ENCODE measurements at places on chromosomes 3 and 15.

- DNase-seq = no peak
Observed at GRCh38 chr3:126058666-126059065, 25.3 kb downstream of the SLC41A3 start.

DNA sequence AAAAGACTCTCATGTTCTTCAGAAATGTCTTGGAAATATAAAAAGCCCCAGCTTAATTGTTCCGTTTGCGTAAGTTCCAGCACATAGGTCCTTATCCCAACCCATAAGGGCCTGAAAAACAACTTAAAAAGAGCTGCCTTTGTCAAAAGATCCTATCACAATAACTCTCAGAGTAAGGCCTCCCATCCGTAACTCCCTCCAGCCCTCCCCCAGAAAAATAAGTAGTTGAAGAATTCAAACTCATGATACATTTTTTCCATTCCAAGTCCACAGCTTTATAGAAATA lies 38.0 kb upstream of the SECISBP2L start:
- DNase-seq = no peak

DNA sequence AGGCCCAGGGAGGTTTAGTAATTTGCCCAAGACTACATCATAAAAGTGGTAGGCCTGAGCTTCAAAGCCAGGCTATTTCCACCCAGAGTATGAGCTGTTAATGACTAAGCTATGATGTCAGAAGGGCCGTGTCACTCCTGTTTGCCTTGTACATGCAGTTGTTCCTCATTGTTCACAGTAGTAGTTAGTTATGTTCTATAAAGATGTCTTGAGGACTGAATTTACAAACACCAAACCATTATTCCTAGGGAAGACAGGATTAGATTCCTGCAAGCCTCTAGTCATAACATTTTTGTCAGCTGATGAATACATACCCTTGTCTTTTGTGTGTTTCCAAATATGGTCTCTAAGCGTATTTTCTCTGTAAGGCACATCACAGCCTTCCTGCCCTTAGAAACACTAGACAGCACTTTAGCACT lies 20.9 kb upstream of the LARS2 start:
- DNase-seq = no peak

DNA sequence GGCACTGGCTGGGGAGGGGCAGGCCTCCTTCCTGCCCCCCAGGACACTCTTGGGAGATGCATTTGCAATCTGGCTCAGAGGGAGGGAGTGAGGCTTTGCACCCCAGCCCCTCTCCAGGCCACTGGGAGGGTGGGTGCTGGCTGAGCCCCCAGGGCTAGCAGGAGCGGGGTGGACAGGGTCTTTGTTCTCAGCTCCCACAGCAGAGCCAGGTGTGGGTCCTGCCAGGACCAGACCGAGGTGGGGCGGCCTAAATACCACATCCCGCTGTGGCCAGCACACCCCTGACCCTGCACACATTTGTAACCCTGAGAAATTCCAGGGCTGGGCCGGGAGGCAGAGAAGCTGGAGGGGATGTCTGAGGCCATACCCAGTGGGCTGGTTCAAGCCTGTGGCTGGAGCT lies 41.0 kb downstream of the STARD5 start:
- no peak for DNase-seq

- DNase-seq = no peak
Observed at GRCh38 chr3:191342411-191342810, 12.1 kb upstream of the UTS2B start.

- no peak for DNase-seq
Observed at GRCh38 chr15:98745179-98745578, 96.8 kb downstream of the IGF1R start.

- DNase-seq = no peak
Observed at GRCh38 chr3:40585381-40586016, 60.7 kb downstream of the ZNF621 start.

- DNase-seq = no peak
Observed at GRCh38 chr15:80002267-80002666, 31.3 kb upstream of the BCL2A1 start.

DNA sequence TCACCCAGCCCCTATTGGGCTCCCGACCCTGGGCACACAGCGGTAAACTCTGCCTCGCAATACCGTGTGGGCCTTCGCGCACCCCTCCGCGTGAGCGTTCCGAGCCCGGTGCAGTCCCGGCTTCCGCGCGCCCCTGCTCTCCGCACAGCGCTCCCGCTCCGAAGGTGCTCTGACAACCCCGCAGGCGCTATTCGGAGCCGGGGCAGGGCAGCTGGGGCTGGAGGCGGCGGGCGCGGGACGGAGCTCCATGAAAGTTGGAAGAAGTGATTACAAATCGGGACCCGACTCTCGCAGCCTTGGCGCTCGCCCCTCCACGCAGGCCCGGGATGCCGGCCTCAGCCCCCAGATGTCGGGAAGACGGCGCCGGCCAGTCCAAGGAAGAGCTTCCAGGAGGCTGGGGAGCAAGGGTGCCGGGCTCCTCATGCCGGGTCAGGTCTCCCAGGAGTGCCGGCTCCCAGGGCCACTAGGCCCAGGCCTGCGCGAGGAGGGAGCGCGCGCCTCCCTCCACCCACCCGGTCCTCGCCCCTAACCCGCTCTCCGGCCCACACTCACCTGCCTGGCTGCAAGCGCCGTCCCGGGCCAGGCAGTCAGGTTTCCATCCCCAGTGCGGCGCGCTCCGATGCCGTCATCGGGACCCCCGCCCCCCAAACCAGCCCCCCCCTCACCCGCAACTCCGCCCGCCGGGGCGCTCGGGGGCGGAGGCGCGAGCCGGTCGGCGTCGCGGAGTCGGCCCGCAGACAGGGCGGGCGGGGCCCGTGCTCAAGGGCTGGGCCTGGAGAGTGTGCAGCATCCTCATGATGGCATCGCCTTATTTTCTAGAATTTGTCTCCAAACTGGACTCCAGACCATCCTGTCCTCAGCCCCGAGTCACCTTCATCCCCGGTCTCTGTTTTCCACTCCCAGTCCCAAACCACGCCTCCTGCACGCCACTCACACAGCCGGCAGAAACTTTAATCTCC lies at the start of gene KIF7:
Gene KIF7 (minus strand): TSS at position 621 of the 959 bp plus-strand sequence. CDS start 2,537 bp downstream, outside the sequence.
- no peak for DNase-seq

All from GOT3 (cell line).